AG04450 (cell line): ENCODE measurements at places on chromosomes 1 and 21.

DNA sequence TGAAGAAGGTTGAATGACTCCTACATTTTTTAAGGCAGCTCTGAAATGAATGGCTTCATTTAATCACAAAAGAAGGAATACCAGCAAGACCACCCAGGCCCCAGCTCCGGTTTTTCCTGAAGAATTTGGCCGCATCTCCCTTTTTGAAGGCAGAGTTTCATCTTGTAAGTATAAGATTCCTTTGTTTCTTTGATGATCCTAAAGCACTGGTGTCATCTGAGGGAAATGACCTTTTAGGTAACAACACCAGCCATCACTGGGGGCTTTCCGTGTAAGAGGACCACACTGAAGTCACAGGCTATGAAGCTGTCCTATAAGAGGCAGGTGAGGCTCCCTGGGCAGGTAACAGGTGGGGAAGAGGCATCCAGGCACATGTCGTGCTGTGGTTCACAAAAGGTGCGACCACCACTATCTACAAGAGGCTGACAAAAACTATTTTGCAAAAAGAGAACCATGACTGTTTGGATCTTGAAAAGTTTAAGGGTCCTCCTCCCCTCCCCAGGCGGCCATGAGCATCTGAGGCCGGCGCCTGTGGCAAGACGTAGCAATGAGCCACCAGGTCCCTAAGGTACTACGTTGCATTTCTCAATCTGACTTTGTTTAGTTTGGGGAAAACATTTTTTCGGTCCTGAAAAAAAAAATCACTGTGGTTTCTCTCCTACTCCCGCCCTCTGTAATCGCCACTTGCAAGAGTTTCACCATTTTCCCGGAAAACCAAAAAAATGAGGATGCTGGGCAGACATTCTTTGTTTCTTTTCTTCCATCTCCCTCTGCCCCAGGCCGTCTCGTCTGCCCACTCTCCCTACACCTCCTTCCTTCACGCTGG lies 46.3 kb upstream of the IRF2BP2 start:
- DNase-seq = no peak

DNA sequence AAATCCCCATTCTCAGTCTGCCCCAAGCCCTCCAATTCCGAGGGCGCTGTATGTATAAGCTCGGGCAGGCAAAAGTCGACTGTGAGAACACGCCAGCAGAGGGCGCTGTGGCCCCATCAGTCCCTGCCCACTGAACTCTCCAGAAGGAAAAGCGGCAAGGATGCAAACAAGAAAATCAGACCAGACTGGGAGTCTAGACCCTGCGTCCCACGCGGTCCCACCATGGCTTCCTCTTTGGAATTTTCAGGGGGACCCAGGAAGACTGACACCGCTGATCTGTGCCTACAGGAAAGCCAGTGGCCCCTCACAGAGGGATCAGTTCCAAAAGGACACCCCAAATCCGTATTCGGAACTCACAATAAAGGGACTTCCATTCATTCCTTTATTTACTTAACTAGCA lies 19.5 kb downstream of the TEX35 start:
- peak; percentile 63 for DNase-seq

- DNase-seq = no peak
These were observed 12.0 kb upstream of the CASZ1 start for GRCh38 chr1:10808441-10808840.

GRCh38 chr1:150507912-150508864 lies at the start of gene ECM1:
TSS of gene ECM1 (plus strand) at chr1:150508109. CDS start at chr1:150508210, 101 bp downstream.
- DNase-seq = peak; percentile 46

- no peak for DNase-seq
These were observed 30.6 kb upstream of the SLC30A10 start for GRCh38 chr1:219958875-219959417.

DNA sequence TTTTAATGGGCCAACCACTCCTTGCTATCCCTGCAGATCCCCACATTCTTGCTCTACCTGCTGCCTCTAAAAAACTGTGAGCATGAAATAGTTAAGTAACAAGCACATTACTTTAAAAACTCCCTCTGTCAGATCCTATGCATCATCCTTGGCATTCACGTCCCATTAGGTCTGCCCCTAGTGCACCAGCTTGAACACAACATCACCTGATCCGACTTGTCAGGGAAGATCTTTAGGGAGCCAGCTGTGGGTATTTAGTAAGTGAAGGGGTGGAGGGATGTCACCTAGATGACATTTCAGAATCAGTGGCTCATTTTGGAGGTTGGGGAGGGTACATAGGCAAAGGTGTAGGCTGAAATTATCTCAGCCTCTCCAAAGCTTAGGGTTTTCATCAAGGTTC lies 33.5 kb downstream of the RXRG start:
- no peak for DNase-seq

DNA sequence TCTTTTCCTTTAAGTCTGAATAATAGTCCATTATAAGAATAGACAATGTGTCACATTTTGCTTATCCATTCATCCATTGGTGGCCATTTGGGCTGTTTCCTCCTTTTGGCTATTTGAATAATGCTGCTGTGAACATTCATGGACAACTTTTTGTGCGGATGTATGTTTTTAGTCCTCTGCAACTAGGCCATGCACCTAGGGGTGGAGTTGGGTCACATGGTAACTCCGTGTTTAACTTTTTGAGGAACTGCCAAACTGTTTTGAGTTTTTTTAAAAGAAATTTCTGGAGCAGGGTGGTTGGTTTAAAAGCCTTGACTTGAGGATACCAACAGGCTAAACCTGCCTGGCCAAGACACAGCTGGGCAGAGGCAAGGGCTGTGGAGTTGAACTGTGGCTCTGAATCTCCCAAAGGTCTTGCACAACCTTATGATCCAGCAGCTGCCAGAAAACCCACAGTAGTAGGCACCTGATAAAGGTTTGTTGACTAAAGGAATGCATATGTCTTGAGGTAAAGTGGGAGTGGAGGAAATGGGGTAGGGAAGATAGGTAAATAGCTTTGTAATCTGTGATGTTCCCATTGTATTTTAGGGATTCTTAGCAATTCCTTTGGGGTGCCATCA lies 5.6 kb upstream of the RPTN start:
- no peak for DNase-seq

DNA sequence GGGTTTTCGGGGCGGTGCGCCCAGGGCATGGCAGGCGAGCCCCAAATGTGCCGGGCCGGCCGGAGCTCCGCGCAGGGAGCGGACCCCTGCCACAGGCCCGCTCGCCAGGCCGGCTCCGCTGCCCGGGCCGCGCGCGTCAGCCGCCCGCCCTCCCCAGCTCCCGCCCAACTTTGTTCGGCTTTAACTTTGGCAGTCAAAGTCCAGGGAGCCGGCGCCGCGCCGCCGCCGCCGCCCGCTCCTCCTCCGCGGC lies 488 bp downstream of the SLC35D1 start:
- DNase-seq = no peak

- no peak for DNase-seq
These were observed 122.3 kb downstream of the DMRTB1 start for GRCh38 chr1:53581476-53581875.

GRCh38 chr21:42781971-42782722 lies 97.2 kb downstream of the WDR4 start:
- DNase-seq = no peak

- no peak for DNase-seq
These were observed 228.9 kb downstream of the KIF26B start for GRCh38 chr1:245383396-245384330.

DNA sequence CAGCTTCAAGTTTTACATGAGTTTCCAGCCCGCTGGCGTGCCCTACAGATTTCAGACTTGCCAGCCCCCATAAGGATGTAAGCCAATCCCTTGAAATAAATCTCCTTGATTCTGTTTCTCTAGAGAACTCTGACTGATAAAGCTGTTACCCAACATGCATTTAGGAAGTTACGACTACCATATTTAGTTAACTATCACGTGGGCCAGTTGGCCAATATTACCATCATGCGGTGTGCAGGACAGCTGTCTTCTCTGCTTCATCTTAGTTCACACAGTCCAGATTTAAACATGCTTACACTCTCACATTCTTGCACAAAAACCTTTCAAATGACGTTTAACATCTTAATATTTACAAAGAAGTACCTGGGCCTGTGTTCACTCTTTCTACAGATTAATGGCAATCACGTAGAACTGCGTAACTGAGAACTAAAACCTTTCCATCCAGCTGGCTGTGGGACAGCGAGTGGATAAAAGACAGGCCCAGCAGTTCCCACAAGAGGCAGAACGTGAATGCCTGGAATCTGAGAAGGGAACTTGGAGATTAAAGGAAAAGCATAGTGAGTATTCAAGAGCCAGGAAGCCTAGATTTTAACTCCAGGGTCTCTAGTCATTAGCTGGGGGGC lies 20.8 kb downstream of the FAM177B start:
- no peak for DNase-seq

GRCh38 chr21:32414579-32415358 lies 2.3 kb downstream of the EVA1C start:
- no peak for DNase-seq

- no peak for DNase-seq
These were observed 486.3 kb downstream of the TTLL7 start for GRCh38 chr1:83512373-83513193.

DNA sequence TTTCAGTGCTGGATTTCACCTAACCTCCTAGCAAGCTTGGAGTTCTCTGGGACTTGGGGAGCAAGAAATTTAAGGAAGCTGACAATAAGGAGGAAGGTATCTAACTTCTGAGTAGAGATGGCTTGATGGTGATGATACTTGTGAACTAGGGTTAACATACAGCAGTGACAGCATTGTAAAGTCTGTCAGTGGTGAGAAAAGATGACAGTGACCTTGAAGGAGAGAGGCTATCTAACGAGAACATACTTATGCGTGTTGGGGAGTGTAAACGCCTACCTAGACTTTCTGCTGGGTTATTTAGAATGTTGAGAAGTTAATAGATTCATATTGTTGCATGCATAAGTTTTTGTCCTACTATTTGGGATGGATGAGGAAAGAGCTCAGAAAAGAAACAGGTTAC lies 16.3 kb downstream of the POU2F1 start:
- DNase-seq = no peak

- no peak for DNase-seq
These were observed 763 bp downstream of the SIKE1 start for GRCh38 chr1:114779722-114780121.

DNA sequence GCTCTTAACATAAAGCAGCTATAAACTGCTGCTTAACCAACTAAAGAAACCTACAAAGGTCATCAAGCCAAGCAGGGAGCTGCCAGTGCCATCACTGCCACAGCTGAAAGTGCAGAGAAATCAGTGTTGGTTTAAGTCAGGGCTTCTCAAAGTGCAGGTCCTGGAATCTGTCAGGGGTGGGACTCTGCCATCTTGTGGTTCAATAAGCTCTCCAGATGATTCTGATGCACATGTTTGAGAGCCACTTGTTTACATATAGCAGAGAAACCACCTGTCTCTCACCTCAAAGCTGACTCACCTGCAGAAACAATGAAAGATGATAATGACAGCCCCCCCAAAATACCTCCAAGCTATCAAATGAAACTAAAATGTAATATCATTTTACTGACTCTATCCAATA lies 49.3 kb downstream of the SH3GLB1 start:
- no peak for DNase-seq

DNA sequence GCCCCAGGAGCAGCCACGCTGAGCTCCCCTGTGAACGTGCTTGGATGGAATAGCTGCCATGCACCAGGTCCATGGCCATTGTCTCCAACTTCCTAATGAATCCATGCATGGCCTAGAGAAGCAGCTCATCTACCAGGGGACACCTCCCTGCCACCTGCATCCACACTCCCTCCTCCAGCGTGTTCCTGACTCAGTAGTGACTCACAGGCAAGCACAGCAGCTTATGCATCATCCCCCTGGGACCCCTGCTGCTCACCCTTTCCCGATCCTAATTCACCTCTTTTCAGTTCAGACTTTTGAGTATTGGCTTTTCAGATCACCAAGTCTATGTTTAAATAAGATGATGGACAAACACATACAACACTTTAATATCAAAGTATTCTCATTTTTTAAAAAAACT lies 39.9 kb upstream of the TADA1 start:
- no peak for DNase-seq

DNA sequence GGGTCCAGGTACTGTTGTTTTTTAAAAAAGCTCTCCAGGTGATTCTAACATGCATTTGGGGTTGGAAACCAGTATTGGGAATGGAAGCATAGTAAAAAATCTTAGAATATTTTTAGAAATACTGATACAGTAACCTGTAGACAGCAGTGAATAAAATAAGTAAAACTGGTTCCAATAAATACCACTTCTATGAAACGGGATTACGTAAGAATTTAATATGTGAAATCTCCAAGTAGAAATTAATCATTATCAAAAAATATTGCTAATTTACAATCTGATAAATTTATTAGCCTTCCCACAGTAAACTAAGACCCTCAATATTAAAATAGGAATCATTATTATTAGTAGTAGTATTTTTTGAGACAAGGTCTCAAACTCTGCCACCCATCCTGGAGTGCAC lies 177.5 kb downstream of the COP1 start:
- DNase-seq = no peak
